SIG-M5 (cell line): ENCODE measurements at places on chromosomes 13 and 19.

- DNase-seq: no peak
Observed at GRCh38 chr19:50486823-50487515, 10.3 kb upstream of the GARIN5A start.

- DNase-seq: peak; percentile 20
Observed at GRCh38 chr19:10979951-10980381, 19.1 kb downstream of the SMARCA4 start.

DNA sequence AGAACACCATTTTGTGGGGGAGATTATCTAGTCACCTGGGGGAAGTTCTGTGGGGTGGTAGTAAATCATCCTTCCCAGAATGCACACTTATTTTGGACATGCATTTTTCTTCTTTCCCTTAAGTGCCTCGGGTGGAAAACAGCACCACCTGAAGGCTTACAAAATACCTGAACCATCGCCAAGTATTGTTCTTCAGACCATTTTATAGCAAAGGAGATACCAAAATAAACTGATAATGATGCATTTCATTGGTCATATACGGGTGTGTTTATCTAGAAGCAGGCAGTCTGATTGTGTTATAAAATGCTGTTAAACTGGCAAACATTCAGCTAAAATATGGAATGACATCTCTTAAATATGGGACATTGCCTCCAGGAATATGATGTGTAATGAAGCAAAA, 1034.7 kb downstream of the SLITRK1 start:
- no peak for DNase-seq

DNA sequence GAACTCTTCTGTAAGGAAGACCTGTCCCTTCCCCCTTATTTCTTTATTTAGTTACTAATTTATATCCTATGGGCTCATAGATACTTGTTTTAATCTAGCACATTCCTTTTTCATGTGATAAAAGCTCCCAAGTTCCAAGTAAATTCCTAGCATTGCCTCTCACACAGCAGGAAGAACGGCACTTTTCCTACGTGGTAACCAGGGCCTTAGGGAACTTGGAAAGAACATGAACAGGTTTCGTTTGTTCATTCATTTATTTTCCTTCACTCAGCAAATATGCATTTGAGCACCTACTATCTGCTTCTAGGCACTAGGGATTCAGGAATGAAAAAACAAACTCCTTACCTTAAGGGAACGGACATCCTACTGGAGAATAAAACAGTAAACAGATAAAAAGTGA, 125.1 kb downstream of the SIPA1L3 start:
- DNase-seq: no peak

DNA sequence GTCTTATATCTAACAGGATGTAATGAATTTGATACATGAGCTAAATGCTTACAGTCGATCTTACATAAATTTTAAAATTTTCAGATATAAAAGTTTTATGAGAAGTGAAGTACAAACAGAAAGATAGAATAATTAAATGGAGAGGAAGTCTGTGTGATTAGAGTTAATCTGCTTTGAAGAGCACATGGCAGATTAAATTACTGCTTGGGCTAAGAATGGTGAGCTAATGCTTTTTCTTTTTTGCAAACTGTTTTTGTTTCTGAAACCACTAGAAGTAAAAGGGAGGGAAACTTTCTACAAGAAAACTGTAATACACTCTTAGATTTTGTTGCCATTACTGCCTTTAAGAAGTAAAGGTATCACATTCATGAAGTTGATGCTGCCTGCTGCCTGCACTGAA, 96.3 kb upstream of the SPRY2 start:
- DNase-seq: no peak

DNA sequence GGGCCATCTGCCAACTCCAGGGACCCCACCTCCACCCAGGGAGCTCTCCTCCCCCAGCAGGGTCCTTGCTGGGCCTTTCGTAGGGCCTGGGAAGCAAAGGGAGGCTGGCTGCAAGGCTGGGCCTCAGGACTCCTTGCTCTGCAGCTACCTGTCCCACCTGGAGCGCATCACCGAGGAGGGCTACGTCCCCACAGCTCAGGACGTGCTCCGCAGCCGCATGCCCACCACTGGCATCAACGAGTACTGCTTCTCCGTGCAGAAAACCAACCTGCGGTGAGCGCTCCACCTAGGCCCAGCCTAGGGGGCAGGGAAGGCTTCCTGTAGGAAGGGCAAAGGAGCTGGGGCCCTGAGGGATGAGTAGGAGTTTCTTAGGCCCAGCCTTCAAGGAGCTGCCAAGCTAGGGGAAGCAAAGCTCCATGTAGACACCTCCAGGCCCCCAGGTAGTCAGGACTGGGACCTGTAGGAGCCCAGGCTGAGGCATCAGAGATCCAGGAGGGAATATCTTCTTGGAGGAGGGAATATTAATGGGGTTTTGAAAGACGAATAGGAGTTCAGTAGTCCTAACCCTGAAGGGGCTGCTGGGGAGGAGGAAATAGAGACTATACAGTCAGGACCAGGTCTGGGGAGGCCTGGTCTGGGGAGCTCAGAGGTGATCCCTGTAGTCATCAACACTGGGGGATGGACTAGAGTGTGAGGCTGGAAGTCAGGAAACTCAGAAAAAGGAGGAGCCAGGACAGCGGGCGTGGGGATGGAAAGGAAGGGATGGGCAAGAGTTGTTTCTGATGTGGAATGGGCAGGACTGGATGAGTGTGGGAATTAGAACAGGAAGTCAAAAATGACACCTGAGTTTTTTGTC, 16.0 kb downstream of the GNA15 start:
- no peak for DNase-seq

GRCh38 chr19:7979559-7979958, 25.9 kb downstream of the ELAVL1 start:
- DNase-seq: no peak

DNA sequence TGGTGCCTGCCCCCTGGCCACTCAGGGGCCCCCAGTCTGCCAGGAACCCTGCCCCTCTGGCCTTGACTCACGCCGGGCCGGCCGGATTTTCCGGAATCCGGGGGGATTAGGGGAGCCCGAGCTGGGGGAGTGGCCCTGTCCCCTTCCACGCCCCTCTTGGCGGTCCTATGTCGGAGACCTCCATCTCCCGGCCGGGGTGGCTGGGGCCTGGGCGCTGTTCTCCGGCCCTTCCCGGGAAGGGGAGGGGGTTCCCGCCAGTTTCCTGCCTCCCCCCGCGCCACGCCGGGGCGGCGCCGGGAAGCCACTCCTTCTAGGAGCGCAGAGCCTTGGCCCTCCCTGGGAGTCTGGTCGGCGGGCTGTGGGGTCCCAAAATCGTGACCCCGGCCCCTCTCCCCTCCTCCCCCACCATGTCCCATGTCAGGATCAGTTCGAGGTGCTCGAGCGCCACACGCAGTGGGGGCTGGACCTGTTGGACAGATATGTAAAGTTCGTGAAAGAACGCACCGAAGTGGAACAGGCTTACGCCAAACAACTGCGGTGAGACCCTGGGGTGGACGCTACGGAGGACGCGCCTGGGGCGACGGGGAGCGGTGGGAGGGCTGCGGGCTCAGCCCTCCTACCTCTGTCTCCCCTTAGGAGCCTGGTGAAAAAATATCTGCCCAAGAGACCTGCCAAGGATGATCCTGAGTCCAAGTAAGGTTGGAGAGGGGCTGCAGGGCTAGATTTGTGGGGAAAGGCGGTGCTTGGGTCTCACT, 1.3 kb downstream of the TRIP10 start:
- DNase-seq: no peak

DNA sequence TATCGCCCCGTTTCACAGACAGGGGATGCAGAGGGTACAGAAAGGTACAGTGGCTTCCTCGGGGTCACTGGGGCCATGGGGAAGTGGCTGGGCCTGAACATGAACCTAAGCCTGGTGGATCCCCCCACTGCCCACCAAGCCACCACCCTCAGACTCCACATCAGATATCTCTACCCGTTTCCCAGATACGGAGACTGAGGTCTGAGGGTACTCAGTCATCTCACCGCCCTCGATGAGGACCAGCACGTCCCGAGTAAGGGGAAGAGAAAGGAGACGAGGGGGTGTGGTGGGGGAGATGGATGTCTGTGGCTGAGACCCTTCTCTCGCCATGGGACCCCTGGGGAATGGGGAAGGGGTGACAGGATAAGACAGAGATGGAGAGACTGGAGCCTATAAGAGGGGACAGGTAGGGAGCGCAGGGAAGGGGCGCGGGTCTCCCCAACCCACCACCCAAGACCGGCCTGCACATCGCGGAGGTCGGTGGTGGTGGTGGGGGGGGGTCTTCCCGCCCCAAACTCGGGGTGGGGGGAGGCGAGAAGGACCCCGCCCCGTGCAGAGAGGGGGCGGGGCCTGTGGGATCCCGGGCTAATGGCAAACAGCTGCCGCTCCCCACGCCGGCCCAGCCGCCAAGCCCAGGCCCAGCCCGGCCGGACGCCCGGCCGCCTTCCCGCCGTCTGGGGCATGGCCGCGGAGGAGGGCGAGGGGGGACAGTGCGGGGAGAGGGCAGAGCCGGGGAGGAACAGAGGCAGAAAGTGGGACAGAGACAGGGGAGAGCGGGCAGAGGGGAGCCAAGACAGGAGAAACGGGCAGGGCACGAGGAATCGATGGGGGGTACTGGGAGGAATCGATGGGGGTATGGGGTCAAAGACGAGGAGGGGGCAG, 698 bp downstream of the KANK2 start:
- DNase-seq: no peak

- DNase-seq: no peak
Observed at GRCh38 chr19:2053601-2054389, 2.8 kb upstream of the MKNK2 start.

- no peak for DNase-seq
Observed at GRCh38 chr13:104691767-104692467, 1625.7 kb upstream of the SLC10A2 start.

DNA sequence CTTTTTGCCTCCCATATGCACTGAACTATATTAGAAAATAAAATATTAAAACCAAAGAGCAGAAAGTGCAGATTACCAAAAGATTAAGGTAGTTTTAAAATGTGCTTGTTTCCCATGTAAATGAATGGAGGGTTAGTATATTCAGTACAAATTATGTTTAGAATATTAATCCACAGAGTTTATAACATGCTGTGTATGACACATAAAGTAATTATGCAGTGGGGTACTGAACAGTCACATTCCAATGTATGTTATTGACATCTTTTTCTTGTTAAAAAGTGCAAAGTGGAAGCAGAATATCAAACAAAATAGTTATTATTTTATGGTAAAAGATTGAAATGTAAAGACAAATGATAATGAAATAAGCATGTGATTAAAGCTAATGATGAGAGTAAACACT, 79.3 kb downstream of the GPC6 start:
- no peak for DNase-seq

DNA sequence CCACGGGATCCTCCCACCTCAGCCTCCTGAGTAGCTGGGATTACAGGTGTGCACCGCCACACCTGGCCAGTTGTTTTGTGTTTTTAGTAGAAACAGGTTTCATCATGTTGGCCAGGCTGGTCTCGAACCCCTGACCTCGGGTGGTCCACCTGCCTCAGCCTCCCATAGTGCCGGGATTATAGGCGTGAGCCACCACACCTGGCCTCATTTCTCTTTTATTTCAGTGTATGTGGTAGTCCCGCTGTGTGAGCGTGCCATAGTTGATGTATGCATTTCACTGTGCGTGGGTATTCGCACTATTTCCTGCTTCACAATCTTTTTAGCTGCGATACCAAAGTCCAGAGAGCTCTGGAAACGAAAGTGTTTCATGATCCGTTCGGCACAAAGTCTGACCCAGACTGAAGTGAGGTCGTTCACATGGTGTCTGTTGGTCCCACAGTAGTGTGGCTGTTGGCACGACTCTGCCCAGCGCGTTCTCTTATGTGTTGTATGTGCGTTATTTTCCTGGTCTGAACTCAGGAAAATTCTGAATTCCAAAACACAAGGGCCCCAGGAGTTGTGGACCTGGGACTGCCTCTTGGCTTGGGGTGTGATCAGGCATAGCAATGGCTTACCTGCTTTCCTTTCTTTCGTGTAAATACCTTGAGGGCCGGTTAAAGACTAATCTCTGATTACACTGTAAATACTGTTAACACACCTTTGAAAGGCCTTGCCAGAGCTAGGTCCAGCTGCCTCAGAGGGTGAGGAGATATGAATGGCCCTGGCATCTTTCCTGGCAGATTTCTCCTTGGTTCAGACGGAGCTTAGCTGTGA, 8.6 kb downstream of the EPN1 start:
- no peak for DNase-seq

DNA sequence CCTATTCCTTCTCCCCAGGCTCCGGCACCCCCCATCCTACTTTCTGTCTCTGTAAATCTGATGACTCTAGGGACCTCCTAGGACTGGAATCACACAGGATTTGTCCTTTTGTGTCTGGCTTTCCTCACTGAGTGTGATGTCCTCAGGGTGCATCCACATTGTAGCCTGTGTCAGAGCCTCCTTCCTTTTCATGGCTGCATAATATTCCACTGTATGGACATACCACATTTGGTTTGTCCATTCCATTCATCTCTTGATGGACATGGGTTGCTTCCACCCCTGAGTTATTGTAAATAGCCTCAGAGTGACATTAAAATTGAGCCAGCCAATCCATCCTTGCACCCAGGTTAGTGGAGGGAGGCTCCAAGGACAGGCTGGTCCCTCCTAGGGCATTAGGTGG, 22.8 kb upstream of the NMRK2 start:
- DNase-seq: no peak

- DNase-seq: peak; percentile 90
Observed at GRCh38 chr19:42268142-42268703, 829 bp upstream of the CIC start.

GRCh38 chr19:10811391-10812111, 24.5 kb downstream of the TMED1 start:
- DNase-seq: no peak

- no peak for DNase-seq
Observed at GRCh38 chr13:76759877-76760276, 126.3 kb downstream of the KCTD12 start.

GRCh38 chr13:62593804-62594203, 1178.2 kb upstream of the PCDH20 start:
- DNase-seq: no peak

DNA sequence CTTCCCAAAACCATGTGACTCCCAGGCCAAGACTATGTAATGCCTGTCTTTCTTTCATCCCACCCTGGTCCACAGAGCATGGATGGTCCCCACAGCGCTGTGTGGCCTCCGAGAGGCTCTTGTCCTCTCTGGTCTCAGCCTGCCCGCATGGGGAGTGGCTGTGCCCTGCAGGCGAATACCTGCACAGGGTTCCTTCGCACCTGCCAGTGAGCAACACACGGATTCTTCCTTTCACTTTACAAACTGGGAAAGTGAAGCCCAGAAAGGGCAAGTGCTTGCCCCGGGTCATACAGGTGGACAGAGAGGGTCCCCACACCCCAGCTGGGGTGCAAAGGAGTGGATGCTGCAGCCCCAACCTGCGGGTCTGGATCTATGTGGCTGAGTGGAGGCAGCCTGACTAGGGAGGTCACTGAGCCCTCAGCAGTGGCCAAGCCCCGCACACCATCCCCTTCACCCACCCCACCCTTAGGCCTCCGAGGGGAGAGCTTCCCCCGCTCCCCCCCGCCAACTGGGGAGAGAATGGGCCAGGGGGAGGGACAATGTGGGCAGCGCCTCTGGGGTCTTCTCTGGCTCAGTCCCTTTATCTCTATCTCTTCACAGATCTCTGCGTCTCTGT, 747 bp upstream of the MARK4 start:
- DNase-seq: no peak
